T-helper 9 cell (primary cell): ENCODE measurements at places on chromosomes 12 and 14.
A peak's percentile ranks its signal among the peaks of the same experiment; 100 is the strongest.

GRCh38 chr12:68745376-68745903 lies 536 bp upstream of the SLC35E3 start:
- no peak for DNase-seq

DNA sequence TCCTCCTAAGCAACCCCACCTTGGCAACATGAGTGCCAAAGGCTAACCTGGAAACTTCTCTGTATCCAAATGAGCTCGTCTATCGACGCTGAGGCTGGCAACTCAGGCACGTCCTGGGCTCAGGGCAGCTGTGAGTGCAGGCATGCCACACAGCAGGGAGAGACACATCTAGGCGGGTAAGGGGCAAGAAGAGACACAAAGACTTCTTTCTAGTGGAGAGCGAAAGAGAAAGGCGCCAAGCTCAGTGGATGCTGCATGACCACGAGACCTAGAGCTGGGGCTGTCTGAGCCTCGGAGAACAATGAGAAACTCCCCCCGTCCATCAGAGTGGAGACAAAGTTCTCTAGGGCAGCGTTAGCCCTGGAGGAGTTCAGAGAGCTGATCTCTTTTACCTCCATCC lies 170.4 kb downstream of the CALM1 start:
- no peak for DNase-seq

GRCh38 chr14:33940561-33941011 lies 10.3 kb downstream of the EGLN3 start:
- no peak for DNase-seq

GRCh38 chr14:69989622-69990021 lies 110.4 kb downstream of the SMOC1 start:
- DNase-seq, result no peak

DNA sequence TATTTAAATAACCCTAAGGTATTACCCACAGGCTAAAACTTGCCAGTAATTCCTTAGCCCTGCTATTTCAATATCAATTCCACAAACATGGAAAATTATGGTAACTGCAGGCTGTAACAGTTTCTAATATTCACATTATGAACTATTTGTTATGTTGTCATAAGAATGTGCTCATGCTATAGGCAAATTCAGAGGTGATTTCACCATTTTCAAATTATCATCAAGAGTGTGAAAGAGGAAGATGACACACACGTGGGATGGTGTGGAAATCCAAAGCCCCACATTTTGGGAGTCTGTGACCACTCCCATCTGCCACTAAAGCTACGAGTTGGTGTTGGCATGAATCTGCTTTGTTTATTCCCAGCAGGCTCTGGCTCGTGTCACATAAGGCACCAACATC lies 5.9 kb upstream of the MYO1A start:
- DNase-seq, result no peak

GRCh38 chr12:89450907-89451306 lies 73.7 kb downstream of the GALNT4 start:
- no peak for DNase-seq

DNA sequence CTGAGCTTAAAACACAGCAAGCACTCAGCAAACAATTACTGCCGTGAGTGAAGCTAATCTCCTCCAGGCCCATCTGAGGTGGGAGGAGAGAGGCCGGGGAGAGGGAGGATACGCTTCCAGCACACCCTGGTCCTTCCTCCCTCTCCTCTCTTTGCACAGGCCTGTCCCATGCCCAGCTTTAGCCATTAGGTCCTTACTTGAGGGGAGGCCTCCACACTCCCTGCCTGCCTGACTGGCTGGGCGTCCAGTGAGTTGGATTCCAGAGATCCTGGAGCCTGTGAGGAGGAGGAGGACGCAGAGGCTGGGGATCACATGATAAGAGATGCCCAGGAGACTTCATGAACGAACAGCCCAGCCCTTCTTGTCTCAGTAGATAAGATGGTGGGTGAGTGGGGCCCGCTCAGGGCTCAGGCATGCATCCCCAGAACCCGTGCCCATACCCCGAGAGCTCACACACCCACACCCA lies 65.1 kb upstream of the NCOR2 start:
- DNase-seq, result no peak

DNA sequence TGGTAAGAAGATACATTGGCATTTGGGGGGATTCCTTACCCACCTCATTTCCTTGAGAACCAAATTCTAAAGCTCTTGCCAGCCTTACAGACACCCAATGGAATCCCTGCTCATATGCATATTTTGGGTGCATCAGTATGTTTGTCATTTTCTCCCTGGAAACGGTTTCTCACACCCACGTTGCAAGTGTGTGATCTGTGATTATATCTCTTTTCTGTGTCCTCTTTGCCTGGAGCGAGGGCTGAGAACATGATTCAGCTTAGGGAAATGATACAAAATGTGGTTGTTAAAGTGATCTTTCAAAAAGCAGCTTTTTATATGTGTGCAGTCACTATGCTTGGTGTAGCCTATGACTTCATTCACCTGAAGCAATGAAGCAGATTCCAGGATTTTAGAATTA lies 52.0 kb downstream of the KCNMB4 start:
- no peak for DNase-seq

DNA sequence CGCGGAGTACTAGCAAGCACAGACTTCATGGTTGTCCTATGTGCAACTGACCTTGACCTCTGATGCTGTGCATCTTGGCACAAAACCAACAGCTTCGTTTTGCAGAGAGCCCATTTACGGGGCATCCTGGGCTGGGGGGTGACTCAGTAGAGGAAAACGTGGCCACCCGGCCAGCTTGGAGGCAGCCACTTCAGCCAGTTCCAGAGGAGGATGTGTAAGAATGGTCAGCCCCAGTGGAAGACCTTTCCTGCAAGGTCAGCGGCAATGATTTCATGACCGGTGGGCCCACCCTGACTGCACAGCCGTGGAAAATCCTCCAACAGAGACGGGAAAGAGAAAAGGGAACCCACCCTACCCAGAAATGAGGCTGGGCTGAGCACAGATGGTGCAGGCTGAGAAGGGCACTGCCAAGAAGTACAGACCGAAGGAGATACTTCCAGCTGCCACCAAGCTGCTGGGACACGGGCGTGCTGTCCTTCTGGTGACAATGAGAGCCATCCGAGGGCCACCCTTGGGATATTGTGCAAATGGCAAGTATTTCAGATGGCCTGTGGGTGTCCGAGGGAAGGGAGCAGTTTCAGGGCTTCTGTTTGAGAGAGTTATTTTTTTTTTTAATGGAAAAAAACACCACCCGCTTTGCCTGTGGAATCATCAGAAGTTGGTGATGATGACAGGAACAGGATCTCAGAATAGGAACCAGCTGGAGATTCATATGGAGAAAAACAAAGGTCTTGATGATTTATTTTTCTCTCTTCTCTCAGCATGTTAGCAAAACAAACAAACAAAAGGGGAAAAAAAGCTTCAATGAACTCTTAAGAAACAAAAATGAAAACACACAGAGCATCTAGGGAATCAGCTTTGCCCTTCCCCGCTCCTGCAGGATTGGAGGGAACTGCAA lies 120.2 kb upstream of the RFLNA start:
- no peak for DNase-seq

DNA sequence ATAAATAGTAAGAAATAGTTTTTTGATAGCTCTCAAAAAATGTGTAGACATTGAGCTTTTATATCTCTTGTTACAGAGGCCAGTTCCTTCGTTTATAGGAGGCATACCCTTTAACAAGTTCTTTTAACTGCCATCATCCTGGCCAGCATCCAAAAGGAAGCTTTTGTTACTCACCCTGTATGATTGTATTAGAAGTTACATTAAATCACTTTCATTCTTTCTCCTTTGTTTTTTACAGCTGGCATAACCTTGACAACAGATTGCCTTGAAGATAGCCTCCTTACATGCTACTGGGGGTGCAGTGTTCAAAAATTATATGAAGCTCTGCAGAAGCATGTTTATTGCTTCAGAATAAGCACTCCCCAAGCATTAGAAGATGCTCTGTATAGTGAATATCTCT lies 20.1 kb downstream of the CGRRF1 start:
- DNase-seq, result no peak

DNA sequence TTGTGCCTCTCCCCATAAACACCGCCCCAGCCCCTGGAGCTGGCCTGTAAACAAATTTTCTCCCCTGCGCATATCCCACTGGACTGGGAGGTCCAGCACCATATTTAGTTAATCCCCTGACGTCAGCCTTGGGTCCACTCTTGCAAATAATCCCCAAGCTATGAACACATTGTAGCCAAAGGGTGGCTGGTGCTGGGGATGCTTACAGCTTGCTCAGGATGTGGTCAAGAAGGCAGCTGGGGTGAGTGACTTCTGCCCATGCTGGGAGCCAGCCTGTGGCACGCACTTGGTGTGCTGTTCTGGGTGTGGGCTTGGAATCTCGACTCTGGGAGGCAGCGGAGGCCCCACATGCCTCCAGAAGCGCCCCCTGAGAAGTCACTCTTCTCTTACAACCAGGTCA lies 32.1 kb downstream of the CMKLR1 start:
- DNase-seq, result no peak

- no peak for DNase-seq
Measured at GRCh38 chr12:31568498-31568897, 22.4 kb downstream of the DENND5B start.

- DNase-seq, result no peak
Measured at GRCh38 chr14:53384073-53384472, 230.9 kb upstream of the DDHD1 start.

DNA sequence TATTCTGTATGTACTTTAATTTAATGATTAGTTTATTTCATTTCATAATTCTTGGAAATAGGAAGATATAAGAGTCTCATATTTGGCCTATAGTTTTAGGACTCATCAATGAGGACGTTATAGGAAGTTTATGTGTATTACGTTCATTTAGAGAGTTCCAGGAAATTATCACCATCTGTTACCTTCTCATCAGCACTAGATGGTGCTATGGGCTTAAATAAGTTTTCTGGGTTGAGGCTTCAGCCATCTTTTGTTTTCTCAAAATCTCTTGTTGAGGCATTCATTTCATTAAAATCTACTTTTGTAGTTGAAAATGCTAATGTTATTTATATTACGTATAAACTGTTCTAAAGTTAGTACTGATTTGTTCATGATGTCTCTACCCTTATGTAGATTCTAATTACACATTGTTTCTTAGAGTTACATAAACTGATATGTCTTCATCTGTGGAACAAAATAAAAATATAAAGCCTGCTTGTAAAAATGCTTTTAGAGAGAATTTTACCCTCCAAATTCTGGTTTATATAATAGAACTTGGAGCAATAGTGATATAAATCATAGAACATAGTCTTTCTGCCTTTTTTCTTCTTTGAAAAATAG lies 89.2 kb downstream of the CFAP54 start:
- DNase-seq, result no peak

DNA sequence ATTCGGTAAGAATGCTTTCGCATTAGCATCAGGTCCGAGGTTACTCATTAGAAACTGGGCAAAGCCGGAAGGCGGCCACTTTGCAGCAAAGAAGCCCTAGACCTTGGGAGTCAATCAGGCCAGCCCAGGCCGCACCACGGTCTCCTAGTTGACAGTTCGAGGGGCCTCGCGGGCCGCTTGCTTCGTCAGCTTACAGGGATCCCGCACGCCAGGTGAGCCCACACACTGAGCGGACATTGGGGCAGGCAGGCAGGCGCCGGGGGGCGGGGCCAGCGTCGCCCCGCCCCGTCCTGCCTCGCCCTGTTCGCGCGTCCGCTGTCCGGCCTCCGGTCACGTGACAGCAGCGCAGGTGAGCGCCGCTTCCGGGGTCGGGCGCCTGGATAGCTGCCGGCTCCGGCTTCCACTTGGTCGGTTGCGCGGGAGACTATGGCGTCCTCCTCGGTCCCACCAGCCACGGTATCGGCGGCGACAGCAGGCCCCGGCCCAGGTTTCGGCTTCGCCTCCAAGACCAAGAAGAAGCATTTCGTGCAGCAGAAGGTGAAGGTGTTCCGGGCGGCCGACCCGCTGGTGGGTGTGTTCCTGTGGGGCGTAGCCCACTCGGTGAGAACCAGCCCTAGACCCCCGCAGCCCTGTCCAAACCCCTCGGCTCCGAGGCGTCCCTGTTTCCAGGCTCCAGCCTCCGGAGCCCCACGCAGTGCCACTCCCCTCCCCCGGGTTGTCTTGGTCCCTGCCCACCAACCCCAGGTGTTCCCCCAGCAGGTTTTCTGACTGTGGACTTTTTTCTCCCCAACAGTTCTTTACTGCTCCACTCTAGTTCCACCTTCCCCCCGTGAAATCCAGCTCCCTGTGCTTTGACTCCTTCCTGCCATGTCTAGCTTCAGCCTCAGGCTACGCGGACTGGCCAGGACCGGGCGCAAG lies at the start of gene PIP4K2C:
TSS of gene PIP4K2C (plus strand) at position 329 of the 918 bp plus-strand sequence. CDS start at position 427, 98 bp downstream.
- DNase-seq, result peak; percentile 66

DNA sequence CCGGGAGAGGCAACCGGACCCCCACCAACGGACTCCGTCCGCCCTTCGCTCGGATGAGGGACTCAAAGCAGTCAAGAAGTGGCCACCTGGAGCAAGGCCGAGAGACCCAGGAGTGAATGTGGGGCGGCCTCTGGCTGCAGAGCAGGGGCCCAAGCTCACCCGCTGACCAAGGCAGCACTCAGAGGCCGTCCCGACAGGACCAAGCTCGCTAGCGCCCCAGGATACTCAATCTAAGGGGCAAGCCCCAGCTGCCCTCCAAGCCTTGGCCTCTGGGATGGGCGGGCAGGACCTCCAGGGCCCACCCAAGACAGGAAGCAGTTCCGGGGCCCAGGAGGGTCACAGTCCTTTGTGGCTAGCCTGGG lies 936 bp downstream of the AKT1 start:
- no peak for DNase-seq

- DNase-seq, result no peak
Measured at GRCh38 chr12:55629058-55629841, 7.4 kb upstream of the OR10P1 start.

- no peak for DNase-seq
Measured at GRCh38 chr12:69008520-69008919, 75.5 kb upstream of the CPM start.
